NCI-H187 (cell line): ENCODE measurements at places on chromosomes 13 and 19.

GRCh38 chr19:478976-479375, 17.3 kb upstream of the MADCAM1 start:
- DNase-seq = no peak

GRCh38 chr19:28314756-28315155, 898.2 kb downstream of the UQCRFS1 start:
- no peak for DNase-seq

- no peak for DNase-seq
Observed at GRCh38 chr19:4322942-4323665, 15.5 kb downstream of the STAP2 start.

GRCh38 chr13:102599426-102600012, 2.7 kb downstream of the TPP2 start:
- DNase-seq = no peak

DNA sequence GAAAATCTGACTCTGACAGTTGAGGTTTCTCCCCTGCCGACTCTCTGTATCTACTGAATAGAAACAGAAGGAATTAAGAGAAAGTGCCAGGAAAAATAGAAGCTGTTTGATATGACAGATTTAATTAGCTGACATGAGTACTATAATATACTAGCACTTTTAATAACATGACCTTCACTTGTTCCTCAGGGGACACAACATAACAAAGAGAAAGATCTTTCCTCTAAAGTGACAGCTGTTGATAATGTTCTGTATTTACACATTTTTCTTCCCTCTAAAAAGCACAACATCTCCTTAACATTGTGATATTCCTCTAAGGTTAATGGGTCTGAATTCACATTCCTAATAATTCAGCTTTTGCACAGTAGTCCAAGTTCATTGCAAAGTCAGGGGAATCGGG, 1136.0 kb downstream of the PCDH17 start:
- DNase-seq = no peak

GRCh38 chr13:90792335-90792734, 555.2 kb upstream of the MIR17HG start:
- DNase-seq = no peak

GRCh38 chr19:7787141-7787540, 24.1 kb downstream of the CLEC4M start:
- DNase-seq = no peak

GRCh38 chr19:16398530-16399249, 73.1 kb downstream of the EPS15L1 start:
- no peak for DNase-seq

DNA sequence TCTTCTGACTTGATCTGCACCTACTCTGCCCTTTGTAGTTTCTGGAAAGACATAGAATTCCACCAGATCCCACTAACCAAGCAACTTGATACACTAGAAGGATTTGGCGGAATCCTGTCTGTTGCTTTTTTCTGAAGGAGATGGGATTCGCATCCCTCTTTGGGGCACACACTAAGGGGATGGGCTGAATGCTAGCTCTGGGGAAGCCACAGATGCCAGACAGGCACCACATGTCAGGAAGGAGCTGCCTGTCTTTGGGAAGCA, 52.1 kb downstream of the SERP2 start:
- DNase-seq = no peak

DNA sequence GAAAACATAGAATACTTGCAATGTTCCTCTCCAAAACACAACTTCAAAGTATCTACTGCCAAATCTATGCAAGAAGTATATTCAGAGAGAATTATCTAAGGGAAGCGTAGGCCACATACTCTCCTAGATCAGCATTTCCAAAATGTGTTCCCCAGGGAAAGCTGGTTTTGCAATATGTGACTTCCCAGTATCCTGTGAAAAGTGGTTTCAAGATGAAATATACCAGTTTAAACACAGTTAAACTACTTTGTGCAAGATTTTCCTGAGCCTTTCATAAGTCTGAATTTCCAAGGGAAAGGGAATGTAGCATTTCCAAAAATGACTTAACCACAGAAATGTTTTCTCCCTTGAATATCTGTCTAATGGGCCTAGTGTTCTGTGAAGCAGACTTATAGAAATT, 7.6 kb downstream of the STARD13 start:
- DNase-seq = no peak

DNA sequence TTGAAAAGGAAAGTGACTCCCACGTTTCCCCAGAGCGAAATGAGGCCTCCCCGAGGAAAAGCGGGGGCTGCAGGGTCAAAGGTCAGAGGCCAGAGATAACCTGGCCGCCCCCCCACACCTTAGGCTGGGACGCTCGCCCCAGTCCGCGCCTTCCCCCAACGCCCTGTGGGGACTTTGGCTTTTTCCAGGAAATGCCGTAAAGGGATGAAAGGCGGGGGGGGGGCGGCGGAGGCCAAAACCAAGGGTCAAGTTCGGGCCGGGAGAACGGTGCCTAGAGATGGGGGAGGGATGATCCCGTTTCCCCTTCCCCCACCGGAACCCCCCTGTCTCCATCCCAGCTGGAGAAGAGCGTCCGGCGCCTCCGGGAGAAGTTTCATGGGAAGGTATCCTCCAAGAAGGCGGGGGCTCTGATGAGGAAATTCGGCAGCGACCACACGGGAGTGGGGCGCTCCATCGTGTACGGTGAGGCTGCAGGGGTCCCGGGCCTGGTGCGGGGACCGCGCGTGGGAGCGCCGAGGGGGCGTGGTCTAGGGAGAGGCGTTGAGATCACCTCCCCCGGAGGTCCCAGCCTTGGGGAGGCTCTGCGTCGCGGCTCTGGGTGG, 575 bp downstream of the SHFL start:
- DNase-seq = no peak

GRCh38 chr13:39586958-39587605, 15.9 kb downstream of the LHFPL6 start:
- no peak for DNase-seq

DNA sequence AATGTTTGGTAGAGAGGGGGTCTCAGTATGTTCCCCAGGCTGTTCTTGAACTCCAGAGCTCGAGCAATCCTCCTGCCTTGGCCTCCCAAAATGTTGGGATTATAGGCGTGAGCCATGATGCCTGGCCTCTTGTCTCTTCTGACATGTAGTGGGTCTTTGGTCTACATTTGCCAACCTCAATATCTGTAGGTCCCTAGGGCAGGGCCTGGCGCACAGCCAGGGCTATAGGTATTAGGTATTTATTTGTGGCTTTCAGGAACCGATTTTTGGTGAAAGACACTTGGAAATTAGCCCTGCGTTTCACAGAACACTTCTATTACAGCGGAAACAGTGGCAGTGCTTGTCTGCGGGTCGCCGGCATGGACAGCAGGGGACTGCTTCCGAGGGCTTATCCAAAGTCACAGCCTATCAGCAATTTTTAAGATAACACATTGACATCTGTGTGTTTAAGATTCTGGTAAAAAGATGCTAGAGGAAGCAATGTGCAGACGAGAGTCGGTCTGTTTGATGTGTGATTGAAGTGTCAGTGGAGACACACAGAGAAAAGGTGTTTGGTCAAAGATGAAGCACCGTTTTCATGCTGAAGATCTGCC, 14.5 kb downstream of the ZNF536 start:
- DNase-seq = no peak

GRCh38 chr13:40190641-40191100, 475.8 kb downstream of the FOXO1 start:
- no peak for DNase-seq

DNA sequence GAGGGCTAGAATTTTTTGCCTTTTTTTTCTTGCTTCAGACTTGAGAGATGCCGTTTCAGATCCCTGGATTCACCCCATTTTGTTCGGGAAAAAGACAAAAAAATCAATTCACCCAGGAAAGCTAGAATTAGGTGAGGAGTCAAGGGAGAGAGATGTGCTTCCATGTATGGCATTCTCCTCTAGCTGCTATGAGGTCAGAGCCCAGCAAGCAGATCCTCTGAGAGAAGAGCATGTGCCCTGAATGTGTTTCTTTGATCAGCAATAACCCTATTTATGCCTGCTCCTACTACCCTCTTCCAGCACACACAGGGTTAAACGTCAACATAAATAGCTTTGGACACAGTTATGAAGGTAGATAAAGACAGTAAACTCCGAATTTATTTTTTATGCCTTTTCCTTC, 53.6 kb downstream of the NDFIP2 start:
- DNase-seq = no peak

- peak; percentile 54 for DNase-seq
Observed at GRCh38 chr19:47436712-47437401, 17.5 kb upstream of the MEIS3 start.

DNA sequence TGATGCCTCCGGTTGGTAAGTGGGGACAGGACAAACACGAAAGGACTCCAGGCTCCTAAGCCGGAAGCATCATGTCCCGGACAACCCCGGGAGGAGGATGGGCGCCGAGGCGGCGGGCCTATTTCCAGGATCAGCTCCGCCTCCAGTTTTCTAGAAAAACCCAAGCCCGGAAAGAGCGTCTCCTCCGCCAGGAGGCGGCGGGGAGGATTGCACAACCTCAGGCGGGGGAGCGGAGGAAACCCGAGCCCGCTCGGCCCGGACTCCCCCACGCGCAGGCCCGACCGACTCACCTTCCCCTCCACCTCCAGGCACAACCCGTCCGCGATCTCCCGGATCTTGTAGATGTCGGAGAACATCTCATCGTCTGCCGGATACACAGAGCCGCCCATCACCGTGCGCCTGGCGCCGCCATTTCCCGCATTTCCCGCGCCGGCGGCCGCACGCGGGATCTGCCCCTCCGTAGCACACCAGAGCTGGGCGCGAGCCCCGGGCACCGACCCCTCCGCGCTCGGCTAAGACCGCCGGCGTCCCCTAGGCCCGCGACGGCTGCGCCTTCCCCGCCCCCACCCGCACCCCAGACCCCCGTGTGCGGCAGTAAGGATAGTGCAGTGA, 455 bp downstream of the TPT1 start:
- peak; percentile 17 for DNase-seq

GRCh38 chr19:52335768-52336116, 301 bp upstream of the ZNF610 start:
- DNase-seq = no peak

DNA sequence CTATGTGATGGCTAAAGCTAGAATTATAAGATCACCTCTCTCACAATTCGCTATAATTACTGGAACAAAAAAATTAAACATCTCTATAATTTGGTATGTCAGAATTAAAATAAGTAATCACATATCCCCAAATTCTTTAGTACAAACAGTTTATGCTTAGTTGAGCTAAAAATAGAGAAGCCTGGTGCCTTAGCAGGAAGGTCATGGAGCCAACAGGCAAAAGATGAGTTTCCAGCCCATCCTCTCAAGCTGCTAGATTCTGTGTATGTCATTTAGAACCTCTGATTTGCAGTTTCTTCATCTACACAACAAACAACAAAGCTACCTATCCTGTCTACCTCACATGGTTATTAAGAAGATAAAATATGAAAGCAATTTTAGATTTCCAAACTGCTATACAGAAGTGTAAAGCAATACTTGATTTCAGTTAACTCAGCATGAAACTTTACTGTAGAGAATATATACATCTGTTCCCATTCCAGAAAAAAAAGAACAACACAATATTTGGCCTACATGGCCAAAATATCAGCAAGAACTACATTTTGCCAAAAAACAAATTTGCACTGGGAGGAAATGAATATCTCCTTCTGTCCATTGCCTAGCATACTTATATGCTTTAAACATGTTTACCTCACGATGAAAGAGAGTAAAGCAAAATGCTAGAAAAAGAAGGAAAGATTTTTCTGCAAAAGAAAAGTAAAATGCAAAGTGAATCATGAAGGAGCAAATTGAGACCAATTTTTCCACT, 294.0 kb upstream of the MIR17HG start:
- no peak for DNase-seq

DNA sequence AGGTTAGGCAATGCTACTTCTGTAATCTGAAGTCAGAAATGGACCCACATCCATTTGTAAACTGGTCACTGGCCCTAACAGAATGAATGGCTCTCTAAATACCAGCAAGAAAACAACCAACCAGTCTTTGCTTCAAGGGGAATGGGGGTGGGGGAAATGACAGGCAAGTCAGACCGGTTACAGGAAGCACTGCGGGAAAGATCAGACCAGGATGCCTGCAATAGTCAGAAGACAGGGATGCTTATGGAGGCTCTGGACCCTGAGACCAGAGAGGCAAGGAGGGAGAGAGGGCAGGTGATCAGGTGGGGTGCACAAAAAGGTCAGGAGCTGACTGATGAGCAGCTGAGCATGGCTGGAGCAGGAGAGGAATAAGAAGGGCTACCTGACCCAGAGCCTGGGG, 13.1 kb downstream of the MED26 start:
- no peak for DNase-seq

- DNase-seq = no peak
Observed at GRCh38 chr19:10353793-10354391, 14.5 kb upstream of the ICAM3 start.

- no peak for DNase-seq
Observed at GRCh38 chr19:40778706-40779284, 748 bp downstream of the RAB4B start.

DNA sequence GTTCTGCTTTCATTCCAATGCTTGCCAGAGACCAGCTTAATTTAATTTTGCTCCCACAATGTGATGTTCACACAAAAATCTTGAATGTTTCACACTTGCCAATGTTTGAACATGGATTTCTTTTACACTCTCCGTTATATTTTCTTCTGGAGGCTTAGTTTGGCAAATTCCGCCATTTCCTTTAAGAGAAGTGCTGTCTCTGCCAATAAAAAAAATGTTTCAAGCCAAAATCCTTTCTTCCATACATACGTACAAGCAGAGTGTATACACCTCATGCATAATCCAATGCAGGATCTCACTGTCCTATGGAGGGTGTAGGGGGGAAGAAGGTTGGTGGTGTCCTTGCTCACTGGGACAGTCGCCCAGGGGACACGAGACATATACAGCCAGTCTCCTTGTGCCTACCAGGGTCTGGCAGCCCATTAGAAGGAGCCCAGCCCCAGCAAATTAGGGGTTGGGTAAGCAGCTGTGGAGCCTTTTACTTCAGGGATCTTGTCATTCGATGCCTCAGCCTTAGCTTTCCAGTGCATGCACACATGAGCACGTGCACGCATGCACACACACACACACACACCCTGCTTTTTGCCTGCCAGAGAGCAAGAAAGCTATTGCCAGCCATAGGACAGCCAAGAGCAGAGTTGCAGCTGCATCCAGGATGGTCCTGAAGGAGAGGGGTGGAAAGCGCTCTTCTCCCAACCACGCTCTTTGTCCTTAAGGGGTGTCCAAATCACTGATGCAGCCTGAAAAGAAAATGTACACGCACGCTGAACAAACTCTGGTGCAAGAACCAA, 208.3 kb downstream of the FOXO1 start:
- DNase-seq = no peak

DNA sequence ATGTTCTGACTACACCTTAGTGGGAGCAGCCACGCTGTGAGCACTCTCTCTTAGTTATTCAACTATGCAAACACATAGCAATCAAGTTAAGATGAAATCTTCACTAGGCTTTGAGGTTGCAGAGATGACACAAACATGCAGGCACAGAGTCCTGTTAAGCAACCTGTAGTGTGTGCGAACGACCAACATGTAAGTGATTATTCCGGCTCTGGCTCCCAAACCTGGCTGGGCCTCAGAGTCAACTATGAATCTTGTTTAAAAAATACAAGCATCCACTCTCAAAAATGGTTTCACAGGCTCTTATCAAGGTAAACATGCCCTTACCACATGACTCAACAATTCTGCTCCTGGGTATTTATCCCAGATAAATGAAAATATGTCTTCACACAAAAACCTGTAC, 91.4 kb downstream of the IRS2 start:
- no peak for DNase-seq

- no peak for DNase-seq
Observed at GRCh38 chr13:90742381-90742780, 605.1 kb upstream of the MIR17HG start.
